ENCODE measurements at places on chromosomes 3 and 15.

DNA sequence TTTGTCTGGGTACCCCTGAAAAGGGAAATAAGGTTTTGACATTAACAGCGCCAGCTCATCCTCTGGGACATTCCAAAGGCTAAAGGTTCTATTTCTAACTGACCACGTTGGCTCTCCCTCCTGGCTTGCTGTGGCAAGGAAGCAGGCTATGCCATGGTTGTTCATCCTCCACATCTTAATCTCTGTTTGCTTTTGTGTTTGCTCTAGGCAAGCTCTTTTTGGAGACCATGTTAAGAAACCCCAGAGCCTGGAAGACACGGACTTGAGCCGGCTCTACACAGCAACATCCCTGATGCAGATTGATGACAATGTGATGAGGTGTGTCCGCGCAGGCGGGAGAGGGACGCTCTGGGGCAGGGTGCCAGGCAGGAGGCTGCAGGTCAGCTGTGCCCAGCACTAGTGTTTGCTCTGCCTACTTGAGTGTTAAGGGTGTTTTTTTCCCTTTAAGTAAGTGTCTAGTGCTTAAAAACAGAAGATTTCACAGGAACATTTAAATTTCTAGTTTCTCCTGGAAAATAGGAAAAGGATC lies 33.3 kb downstream of the RLBP1 start:
- DNase-seq, result no peak

DNA sequence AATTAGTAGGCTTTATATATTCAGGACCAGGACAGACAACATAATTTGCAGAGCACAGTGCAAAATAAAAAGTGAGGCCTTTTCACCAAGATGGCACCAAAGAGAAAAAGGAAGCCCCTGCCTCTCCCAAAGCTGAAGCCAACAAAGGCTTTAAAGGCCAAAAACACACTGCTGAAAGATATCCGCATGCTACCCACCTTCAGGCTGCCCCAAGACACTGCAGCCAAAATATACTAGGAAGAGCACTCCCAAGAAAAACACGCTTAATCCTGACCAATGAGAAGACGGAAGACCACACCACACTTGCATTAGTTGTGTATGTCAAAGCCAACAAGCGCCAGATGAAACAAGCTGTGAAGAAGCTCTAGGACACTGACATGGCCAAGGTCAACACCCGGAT lies 38.0 kb downstream of the PIK3CB start:
- DNase-seq, result no peak

GRCh38 chr3:10157031-10157430 lies 7.7 kb upstream of the IRAK2 start:
- DNase-seq, result no peak

GRCh38 chr3:63654211-63654610 lies 1.7 kb downstream of the SNTN start:
- DNase-seq, result no peak

DNA sequence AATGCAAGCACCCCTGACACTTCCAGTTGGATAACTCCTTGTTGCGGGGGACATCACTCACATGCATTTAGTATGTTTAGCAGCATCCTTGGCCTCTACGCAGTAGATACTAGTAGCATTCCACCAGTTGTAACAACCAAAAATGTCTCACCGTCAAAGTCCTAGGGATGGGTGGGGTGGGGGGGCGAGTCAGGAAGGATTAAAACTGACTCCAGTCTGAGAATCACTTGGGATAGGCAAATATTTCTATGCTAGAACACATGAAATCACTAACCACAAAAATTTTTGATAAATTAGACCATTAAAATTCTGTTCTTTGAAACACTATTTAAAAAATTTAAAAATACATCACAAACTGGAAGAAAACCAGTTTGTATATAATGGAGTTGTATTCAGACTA lies 18.0 kb downstream of the ICE2 start:
- DNase-seq, result no peak

- no peak for DNase-seq
Observed at GRCh38 chr15:51218299-51218938, 120.0 kb downstream of the CYP19A1 start.

DNA sequence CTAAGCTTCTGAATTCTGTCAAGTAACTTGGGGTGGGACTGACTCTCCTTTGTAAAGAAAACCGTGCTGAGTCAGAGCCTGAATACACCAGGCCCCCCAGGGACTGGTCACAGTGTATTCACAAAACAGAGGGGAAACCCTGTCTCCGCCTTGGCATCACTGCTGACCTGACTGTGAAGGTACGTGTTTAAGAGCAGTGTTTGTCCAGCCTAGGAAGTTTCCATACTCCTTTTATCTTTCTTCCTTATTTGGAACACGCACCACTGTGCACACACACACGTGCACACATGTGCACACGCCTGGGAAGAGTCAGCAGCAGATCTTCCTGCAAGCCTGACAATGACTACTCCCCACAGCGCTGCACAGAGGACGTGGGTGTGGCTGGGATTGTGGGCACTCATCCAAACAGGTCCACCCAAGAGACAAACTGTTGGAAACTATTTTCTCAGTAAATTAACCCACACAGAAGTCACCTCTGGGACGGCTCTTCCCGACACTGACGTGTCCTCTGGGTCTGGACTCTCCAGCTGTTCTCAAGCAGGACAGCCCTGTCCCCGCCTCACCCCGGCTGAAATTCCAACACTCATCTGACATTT lies 87.7 kb downstream of the ATP10A start:
- no peak for DNase-seq

DNA sequence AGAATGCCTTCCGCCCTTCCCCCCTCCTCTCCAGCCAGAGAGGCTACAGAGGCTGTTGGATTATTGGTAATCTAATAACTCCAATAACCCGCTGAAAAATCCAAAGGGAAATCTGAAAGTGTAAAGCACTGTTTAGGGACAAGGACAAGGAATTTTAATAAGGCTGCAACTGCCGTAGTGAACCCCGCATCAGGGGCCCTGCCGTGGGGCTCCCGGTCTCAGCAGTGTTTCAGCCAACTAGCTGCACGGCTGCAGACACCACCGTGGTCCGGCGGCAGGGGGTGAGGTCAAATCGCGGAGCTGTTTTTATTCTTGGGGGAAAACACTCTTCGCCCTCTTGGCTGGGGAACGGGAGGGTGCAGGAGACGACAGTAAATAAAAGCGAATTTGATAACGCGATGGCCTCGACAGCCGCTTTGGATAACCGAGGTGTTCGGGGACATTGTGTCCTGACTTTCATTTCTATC lies 6.1 kb downstream of the BCL6 start:
- DNase-seq, result no peak

DNA sequence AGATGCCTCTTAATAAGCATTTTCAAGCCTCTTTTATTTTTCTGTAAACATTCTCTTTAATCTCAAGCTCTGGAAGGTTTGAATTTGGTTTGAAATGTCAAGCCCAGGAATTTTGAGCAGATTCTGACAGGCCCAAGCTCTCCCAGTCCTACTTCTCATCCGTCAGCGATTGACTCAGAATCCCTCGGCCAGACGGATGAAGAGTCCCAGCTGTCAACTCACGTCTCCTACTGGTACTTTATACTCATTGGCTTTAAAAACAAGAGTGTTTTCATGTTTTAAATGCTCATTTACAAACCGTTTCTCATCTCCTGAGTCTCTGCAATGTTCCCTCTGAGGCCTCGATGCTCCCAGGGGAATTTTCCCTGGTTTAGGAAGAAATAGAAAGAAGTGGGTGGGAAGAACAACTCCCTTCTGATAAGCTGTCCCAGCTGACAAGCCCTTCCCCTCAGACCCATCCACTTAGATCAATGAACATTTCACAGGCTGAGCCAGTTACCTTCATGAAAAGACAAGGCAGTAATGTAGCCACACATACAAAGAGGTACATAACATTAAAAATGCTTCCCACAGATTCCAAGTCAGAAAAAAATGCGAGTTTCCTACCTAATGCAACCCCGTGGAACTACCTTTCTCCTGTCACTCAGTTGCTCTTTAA lies 478.2 kb upstream of the DPH6 start:
- DNase-seq, result no peak

- DNase-seq, result no peak
Observed at GRCh38 chr3:89032346-89033013, 74.9 kb upstream of the EPHA3 start.

DNA sequence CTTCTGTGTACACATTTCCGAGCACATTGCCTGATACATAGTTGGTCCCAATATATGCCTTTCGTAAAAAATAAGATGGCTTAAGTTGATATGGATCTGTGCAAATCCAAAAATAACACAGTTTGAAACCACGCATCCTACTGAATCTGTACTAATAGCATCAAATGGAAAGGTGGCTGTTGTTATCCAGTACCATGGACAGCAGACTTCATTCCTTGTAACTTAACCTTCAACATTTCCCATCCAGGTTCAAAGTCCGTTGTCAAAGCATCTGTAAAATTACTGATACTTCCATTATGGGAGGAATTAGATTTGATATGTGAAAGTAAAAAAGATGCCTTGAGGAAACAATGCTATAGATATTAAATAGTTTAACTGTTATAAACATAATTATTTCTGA lies 65.5 kb upstream of the C3orf49 start:
- no peak for DNase-seq

GRCh38 chr3:156145866-156146265 lies 25.5 kb downstream of the KCNAB1 start:
- no peak for DNase-seq

DNA sequence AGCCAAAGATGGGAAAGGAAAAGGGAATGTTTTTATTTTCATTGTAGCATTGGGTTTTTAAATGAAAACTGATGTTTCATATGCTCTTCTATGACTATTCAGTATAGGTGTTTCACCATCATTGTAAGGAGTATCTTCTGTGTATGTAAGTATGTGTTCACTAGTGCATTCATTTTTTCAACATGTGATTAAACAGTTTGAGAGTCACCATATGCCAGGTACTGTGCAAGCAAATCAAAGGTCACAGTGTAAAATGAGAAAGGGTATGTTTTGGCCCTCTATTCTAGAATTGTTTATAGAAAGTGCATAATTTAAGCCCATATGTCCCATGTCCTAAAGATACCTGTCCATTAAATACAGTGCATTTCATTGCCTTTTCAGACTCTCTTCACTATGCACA lies 207.2 kb downstream of the ZBTB20 start:
- DNase-seq, result no peak

DNA sequence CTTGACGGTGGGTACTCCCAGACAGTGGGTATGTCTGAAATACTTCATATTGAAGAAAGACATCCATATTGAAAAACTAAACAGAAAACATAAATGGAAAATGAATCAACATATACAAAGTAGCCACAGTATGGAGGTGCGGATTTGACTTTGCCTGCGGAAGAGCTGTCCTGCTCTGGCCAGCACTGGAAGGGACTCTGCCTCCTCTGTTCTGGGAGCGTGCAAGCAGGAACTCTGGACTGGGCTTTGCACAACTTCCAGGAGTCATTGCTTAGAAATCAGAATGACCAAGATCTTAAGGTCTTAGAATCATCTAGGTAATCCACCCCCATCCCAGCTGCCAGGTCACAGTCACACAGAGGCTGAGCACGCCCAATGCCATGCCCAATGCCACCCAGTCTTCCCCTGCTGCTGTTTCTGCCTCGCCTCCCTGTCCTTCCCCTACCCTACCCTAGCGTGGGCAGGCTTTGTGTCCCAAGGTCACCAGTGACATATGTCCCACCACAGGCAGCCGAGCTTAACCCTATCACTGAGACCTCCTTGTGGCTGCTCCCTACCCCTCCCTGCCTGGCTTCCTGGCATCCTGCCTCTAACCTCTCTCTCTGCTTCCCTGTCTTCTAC lies 36.3 kb downstream of the CDC25A start:
- DNase-seq, result no peak

- no peak for DNase-seq
Observed at GRCh38 chr15:76278651-76279050, 32.6 kb downstream of the ETFA start.

- no peak for DNase-seq
Observed at GRCh38 chr3:86046436-86047136, 944.4 kb downstream of the VGLL3 start.

- no peak for DNase-seq
Observed at GRCh38 chr15:66154581-66154980, 99.0 kb downstream of the MEGF11 start.

- DNase-seq, result no peak
Observed at GRCh38 chr3:142296507-142296906, 71.1 kb upstream of the GK5 start.

DNA sequence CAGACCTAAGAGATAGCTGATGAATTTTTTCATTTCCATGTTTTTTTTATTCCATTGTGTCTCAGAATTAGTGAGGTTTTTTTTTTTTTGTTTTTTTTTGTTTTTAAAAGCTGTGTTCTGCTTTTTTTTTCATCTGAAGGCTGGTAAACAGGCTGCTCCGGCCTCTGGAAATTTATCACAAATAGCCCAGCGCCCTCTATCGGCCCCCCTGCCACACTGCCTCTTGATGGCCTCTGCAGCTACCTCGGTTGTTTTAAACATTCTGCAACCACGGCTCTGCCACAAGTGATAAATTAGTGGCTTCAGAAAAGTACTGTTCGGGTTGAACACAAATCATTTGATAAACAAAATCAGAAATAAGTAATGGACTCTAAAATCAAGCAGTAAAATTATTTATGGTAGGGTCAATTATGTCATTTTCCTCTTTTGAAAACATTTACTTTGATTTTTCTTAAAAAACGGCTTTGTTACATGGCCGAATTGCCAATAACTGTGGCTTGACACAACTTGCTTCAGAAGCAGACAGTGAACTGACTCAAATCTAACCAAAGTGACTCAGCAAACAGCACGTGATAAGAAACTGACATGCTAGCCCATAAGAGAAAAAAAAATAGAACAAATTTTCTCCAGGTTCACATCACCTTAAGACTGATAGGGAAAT lies 87.8 kb downstream of the RSL24D1 start:
- DNase-seq, result peak; percentile 18

DNA sequence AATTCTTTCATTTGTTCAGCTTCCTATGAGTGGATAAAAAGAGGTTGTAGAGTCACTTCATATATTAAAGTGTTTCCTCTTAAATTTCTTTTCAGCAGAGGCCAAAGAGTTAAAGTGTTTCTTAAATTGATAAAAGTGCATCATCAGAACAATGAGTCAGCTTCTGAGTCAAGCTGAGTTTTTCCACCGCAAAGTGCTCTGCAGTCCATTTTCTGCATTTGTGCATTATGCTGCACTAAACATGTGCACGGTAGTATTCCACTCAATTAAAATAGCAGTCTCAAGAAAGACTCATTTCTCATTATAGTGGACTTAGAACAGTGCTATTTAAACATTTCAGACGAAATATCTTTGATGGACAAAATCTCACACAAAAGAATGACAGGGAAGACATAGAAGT lies 152.0 kb downstream of the ZBBX start:
- no peak for DNase-seq

GRCh38 chr3:159416856-159417255 lies 571.8 kb upstream of the IL12A start:
- no peak for DNase-seq

GRCh38 chr15:62298811-62299210 lies 133.7 kb upstream of the C2CD4B start:
- no peak for DNase-seq

DNA sequence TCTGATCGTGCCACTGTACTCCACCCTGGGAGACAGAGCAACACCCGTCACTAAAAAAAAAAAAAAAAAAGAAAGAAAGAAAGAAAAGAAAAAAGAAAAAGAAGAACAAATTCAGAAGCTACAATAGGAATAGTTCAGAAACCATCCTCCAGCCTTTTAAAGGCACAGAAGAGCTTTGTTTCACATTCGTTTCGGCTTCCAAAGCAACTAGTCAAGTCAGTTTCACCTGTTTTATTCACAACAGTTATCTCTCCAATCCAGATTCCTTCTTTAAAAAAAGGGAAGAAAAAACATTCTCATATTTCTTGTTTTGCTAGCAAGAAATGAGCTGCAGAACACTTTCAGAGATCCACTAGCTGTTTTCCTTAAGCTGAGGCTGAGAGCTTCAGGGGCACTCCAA lies 767.7 kb upstream of the CFAP20DC start:
- no peak for DNase-seq

GRCh38 chr3:182618981-182619591 lies 174.2 kb upstream of the ATP11B start:
- DNase-seq, result no peak

- no peak for DNase-seq
Observed at GRCh38 chr3:43163895-43164493, 58.1 kb upstream of the POMGNT2 start.

All from GM12864 (cell line).